ENCODE measurements at places on chromosomes 2 and 18. TPM values are rescaled to one million over a fixed set of nuclear protein-coding genes. Genes with fewer than 3 reads are reported as not detected.

GRCh38 chr18:23861326-23861725 lies 153.2 kb upstream of the TTC39C start:
- no peak for DNase-seq

DNA sequence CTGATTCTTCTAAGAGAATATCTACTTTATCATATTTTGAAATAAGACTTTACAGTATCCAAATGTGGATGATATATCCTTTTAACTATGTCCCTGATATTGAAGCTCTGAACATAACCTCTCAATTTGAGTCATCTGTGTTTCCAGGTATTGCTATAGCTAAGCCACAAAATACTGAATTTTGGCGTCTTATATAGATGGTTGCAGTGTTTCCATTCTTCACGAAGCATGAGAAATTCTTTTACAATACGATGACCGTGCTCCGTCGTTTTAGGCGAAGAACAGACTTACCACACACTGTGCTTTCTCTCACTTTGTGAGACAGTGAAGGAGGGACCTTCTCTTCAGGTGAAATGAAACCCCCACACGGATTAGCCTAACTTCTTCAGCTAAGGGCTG lies 45.3 kb downstream of the LRRFIP1 start:
- DNase-seq: no peak

DNA sequence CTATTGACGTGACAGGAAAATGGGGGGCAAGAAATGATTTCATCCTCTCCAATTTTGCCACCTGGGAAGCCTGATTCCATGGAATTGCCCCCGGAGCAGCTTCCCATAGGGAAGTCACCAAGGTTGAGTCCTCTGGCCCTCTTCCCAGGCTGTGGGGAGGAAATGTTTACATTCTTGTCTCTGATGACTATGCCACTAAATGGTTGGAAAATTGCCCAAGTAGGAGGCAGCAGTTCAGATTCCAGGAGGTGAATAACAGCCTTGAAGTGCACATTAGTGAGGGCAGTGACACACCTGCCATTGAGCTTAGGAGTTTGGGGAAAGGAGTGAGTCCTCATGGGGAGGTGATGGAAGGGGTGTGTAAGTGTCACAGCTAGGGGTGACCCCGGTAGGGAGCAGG lies 449.2 kb upstream of the DCC start:
- no peak for DNase-seq

GRCh38 chr2:6780765-6781274 lies 84.9 kb downstream of the CMPK2 start:
- DNase-seq: no peak

- no peak for DNase-seq
These were observed 36.6 kb upstream of the BOD1L2 start for GRCh38 chr18:57110290-57110689.

DNA sequence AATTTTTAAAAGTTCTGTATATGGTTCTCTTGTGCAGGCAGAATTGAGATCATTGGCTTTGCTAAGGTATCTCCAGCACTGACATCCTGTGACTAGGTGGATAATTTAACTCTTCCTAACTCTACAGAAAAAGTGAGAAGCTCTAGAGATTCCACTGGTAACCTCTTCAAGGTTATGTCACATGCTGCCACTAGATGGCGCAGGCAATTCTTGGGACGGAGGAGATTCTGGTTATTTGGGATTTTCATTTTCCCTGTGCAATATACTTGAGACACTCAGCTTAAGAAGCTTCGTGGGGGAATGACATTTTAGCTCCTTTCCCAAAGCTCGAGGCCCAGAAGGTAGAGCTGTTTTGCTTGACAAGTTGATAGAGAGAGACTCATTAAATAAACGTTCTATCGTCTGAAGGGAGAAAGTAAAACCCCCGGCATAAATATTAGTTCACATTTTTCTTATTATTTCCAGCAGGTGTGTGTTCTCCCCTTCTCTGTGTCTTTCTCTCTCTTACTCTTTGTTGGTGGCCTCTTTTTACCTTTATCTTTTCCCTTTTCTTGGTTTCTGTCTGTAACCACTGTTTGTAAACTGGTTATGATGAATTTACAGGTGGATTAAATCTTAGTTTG lies 26.6 kb upstream of the LANCL1 start:
- DNase-seq: peak; percentile 13

GRCh38 chr2:235049069-235049468 lies 97.3 kb downstream of the SH3BP4 start:
- no peak for DNase-seq

DNA sequence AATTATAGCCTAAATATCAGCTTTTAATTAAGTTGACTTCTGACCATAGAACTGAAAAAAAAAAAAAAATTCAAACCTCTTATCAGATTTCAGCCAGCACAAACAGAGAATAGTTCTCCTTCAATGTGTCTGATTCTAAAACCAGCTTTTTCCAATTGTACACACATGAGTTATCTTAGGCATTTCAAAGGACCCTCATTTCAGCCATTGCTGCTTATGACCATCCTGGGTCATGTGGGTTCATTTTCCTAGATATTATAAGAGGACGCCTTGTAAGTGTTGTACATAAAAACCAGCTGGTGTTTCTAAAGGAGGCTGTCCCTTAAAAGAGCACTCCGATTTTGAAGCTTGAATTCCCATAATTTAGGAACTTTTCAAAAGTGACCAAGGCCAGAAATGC lies 62.3 kb upstream of the DYNC1I2 start:
- DNase-seq: no peak

- peak; percentile 6 for DNase-seq
These were observed 253.4 kb downstream of the ETAA1 start for GRCh38 chr2:67650291-67651133.

DNA sequence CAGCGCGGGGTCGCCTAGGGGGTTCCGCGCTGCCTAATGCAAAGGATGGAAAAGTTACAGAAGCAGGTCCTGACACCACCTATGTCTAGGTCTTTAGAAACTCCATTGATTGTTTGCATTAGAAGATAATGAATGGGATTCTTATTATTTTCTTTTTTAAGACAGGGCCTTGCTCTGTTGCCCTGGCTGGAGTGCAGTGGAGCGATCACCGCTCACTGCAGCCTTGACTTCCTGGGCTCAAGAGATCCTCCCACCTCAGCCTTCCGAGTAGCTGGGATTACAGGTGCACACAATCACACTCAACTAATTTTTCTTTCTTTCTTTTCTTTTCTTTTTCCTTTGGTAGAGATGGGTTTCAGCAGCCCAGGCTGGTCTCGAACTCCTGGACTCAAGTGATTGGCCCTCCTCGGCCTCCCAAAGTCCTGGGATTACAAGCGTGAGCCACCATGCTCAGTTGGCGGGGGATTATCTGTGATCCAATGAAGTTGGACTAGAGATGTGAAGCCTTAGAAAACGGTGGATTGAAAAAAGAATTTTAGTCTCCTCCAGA lies 761 bp upstream of the IDH1 start:
- no peak for DNase-seq

DNA sequence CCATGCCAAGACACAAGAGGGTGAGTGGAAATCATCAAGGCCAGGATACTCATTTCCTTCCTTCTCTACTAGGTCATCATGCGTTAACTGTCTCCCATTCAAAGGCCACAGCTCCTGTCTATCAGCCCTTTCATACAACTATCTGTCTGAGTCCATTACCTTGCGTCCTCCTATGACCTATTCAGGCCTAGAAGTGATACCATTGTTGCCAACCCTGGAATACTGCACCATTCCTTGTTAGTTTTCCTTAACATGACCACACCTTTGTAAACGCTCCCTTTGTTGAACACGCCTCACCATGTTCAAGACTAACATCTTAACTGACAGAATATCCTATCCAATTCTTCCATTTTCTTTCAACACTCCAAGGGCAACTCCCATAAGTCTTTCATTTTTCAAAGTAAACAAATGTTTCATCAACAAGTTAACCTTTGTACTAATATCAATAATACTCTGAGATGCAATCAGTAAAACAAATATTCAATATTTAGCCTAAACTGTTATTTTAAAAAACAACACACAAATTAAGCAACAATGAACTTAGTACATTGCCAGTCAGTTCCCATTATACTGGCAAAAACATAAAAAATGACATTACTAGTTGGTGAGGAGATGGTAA lies 19.8 kb upstream of the LGALSL start:
- no peak for DNase-seq

GRCh38 chr2:137233091-137233490 lies 467.7 kb downstream of the THSD7B start:
- DNase-seq: no peak

- no peak for DNase-seq
These were observed 20.0 kb upstream of the ASB18 start for GRCh38 chr2:236284208-236284607.

The OXER1 gene
- not detected for total RNA-seq

The FOXD4L1 gene
- 0.64 TPM for total RNA-seq

The FAM237A gene
- total RNA-seq: not detected

The PRSS56 gene
- not detected for total RNA-seq

The TNFRSF11A gene
- total RNA-seq: 3.2 TPM

The DAW1 gene
- total RNA-seq: 0.20 TPM

All from HCT116 (cell line).